ENCODE measurements at places on chromosomes 12 and 14.

DNA sequence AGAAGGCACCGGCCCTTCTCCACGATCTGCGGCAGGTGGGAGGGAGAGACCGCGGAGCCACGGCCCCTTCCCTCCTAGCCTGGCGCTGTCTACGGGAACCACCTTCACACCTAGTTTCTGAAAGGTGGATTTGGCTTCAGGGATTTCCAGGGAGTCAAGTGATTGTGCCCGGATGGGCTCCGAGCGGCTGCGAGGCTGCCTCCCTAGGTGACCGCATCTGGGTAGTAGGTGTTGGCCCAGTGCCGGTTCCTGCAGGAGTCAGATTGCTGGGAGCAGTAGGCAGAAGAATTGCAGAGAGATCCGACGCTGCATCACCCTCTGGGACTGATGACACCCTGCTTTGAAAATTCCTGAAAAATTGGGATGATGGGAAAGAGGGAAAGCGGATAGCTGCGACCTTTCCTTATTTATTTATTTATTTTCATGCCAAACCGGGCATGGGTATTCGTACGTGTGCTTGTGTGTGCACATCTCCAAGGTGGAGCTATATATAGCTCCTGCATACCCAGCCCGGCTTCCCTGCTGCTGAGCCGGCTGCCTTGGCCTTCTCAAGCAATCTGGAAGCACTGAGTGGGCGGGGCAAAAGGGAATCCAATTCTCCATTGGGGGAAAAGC, 1.1 kb downstream of the CNTN1 start:
- no peak for DNase-seq

DNA sequence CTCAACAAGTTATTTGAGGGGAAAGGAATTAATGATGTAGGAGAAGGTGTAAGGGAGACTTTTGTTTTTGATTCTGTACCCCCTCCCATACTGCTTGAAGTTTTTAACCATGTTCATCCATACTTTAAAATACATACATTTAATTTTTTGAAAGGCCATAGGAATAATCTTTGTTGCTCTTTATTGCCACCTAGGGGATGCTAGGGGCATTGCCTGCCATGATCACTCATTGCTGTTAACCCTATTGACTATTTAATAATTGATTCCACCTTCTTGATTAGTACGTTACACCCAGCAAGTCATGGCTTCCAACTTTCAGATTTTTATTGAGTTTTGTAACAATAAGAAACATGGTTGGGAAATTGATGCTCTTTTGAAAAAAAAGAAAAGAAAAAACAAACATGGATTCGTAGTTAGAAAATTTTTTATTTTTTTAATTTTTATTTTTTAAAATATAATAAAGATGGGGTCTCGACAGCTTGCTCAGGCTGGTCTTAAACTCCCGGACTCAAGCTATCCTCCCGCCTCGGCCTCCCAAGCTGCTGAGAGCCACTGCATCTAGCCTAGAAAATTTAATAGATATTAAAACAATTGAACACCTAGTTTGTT, 8.5 kb upstream of the PRKAB1 start:
- DNase-seq: no peak

- no peak for DNase-seq
These were observed at the start of gene RTN1 for GRCh38 chr14:59870277-59871165. Gene RTN1, minus strand, starts transcription at chr14:59870776. Its CDS starts 146 bp downstream, at chr14:59870630.

GRCh38 chr12:56991319-56992246, 14.8 kb downstream of the ZBTB39 start:
- no peak for DNase-seq

DNA sequence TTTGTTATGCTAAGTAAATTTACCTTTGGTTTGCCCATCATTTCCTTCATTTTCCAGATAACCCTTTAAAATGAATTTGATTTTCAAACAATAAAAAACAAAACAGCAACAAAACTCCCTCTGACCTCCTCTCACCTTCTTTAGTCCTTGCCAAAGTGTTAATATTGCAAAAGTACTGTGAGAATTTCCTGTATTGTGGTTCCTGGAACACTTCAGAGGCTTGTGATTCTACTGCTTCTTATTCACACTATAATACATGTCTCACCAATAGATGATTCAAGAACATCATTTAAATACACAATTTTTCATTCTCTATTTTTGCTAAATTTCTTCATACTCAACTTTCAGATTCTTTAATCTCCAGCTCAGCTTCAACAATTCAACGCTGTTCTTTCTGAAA, at the start of gene KLRD1:
Gene KLRD1, plus strand, starts transcription at position 241 of the 400 bp plus-strand sequence. CDS start 208 bp downstream, outside the sequence.
- no peak for DNase-seq

- no peak for DNase-seq
These were observed 41.9 kb upstream of the MED13L start for GRCh38 chr12:116319233-116319897.

GRCh38 chr14:56357428-56357827, 222.2 kb upstream of the TMEM260 start:
- DNase-seq: no peak

- DNase-seq: no peak
These were observed 249.2 kb downstream of the ETNK1 start for GRCh38 chr12:22874151-22874550.

DNA sequence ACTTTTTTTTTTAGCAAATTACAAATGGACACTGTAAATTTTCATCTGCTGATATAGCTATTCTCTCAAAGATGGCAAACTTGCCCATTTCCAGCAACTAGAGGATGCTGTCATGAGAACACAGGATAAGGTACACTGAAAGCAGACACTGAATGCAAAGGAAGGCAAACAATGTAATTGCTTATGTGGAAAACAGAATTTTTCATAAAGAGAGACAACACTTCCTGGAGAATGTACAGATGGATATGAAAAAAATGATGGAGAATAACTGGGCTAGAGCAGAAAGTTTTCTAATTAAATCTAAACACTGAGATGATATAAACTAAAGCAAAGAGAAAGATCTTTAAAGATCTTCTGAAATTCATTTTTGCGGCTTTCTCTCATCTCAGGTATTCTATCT, 581 bp downstream of the CD69 start:
- DNase-seq: no peak

GRCh38 chr12:130183585-130184370, 21.5 kb downstream of the FZD10 start:
- DNase-seq: no peak

- no peak for DNase-seq
These were observed 23.8 kb downstream of the DNM1L start for GRCh38 chr12:32702946-32703345.

DNA sequence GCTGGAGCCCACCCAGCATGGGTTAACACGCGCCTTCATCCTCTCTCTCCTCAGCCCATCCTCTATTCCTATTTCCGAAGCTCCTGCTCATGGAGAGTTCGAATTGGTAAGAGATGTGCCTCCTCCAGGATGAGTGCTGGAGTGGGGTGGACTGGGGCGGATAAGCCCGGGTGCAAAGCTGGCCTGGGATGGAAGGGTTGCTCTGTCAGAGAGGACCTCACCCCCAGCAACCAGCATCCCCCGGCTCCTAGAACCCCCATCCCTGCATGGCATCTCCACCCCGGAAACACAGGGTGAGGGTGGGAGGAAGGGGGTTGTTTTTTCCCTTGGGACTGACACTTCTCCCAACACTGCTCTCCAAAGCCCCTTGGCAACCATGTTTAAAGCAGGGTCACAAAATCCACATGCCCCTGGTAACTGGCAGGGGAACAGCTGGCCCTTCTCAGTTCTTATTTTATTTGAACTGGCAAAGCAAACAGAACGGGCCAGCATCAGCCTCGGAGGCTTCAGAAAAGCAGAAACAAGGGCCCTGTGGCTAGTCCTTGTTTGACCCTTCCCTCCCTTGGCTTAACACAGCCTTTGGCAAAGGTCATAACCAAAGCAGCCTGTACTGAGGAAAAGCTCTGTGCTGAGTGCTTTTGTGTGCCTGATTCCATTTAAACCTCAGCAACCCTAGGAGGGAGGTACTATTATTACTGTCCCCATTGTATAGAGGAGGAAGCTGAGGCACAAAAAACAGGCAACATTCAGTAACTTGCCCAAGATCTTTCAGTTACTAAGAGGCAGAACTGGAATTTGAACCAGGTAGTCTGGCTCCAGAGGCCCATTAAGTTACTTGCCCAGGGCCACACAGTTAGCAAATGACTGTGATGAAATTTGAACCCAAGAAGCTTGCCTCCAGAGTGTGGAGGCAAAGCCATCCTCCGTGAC, 4.2 kb downstream of the GSTZ1 start:
- no peak for DNase-seq

GRCh38 chr12:90235642-90236041, 527.0 kb upstream of the ATP2B1 start:
- DNase-seq: no peak

DNA sequence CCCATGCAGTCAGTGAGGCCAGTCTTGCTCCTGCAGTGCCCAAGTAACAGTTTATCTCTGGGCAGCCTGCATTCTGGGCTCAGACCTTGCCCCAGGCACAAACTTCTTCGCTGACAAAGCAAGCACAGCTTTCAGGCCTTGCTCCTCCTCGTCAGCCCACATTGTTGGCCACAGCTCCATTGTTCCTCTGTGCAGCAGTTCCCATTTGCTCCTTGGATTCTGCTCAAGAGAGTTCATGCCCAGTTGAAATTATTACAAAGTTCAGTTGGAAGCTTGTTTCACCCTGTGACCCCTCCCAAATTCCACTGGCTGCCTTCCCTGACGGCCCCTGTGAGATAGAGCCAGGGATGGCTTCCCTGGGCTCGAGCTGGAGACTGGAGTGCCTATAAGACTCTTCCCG, 163.4 kb upstream of the DDHD1 start:
- no peak for DNase-seq

- no peak for DNase-seq
These were observed 48.1 kb upstream of the OTX2 start for GRCh38 chr14:56858422-56858821.

DNA sequence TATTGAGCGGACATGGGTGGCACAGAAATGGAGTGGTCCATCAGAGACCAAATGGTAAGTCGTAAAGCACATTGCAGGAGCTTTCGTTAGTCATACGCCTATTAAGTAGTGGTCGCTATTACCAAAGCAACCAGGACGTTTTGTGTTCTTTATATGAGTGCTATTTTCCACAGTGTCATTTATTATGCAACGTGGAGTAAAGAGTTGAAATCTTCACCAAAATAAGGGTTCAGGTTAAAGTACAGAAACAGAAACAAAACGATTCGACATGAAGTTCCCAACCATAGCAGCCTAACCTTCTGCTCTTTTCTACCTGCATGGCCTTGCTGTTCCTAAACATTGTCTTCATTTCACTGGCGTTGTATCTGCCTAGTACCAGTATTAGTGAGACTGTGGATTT, 20.1 kb upstream of the FGD4 start:
- no peak for DNase-seq

GRCh38 chr12:93221841-93222240, 155.9 kb upstream of the NUDT4 start:
- no peak for DNase-seq

DNA sequence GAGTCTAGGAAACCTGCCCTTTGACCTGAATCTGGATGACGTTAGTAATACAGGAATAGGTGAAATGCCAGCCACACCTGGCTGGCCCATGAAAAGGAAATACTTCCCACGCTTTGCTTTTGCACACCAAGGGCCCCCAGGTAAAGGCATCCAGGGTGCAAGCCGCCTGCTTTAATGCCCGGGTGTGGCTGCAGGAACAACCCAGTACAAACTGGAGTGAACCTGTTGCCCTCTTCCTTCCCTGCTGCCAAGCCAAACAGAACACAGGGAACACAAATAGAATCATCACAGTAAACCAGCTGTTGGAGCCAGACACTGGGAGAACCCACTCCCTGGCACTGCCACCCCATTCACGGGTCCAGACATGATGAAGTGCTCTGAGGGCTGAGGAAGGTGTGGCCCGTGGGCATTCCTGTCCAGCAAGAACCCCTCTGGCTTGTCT, 24.2 kb upstream of the FOS start:
- no peak for DNase-seq

DNA sequence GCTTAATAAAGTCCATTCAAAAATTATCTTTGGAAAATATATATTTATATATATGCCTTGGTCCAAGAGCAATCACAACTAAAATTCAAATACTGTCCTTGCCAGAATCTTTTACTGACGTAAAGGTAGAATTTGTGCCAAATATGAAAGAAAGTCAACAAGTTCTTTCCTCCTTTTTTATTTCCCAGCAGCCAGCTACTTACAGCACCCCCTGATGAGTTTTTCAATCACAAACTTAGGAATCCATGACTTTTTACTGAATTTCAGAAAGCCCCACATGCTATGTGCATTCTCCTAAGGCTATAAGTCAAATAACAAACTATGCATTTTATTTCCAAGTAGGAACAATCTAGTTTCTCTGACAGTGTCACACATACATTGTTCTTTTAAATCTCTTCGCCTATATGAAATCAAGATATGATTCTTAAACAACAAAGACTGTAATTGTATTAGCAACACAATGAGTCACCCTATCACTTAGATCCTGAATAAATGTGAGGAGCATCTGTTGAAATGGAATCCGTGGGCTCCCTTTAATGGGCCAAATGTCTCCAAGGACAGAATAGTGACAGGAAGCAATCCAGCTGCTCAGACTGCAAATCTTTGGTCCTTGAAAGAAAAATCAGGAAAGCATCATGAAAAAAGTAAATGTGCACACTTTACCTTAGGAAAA, 271.4 kb downstream of the DUSP6 start:
- no peak for DNase-seq

- DNase-seq: no peak
These were observed 7.5 kb downstream of the KLRG1 start for GRCh38 chr12:8996682-8997405.

- no peak for DNase-seq
These were observed 6.5 kb downstream of the NOXRED1 start for GRCh38 chr14:77416836-77417235.

DNA sequence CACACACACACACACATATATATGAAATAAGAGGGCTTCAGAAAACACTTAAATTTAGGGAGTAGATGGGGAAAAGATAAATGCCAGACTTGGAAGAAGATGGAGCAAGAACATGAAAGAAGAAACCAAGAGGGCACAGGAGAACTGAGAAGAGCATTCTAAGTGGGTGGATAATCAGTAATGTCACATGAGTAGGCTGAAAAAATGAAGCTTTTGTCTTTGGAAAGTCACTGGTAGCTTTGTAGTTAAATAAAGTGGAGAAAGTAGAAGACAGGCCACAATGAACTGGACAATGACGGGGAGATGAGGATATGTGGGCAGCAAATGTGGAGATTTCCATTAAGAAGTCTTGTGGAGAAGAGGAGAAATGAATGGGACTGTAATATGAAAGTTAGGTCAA, 2.2 kb upstream of the ZC2HC1C start:
- no peak for DNase-seq

DNA sequence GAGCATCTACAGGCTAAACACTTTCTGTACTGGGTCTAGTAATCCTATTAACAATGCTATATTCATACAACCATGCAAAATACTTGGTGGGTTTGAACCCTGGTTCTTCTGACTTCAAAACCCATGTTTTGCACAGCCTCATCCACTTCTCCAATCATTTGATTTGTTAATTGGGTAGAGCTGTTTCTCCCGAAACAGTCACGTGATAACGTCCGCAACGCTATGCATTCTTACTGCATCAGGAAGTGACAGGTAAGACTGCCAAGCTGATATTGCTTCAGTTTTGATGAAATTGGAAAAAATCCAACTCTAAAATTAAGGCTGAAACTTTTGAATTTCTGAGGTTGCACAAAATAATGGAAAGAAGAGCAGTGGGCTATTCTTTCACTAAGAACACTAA, 30.4 kb upstream of the RNU6-7 start:
- no peak for DNase-seq
